Stimulated activated CD8-positive, alpha-beta memory T cell treated with anti-CD3 and anti-CD28 coated beads, Interleukin-4, amount 100 ng/mL, for 4 hours (primary cell): ENCODE measurements at places on chromosomes 6 and 20.

GRCh38 chr20:62975251-62975760, 22.8 kb downstream of the SLC17A9 start:
- DNase-seq = no peak

DNA sequence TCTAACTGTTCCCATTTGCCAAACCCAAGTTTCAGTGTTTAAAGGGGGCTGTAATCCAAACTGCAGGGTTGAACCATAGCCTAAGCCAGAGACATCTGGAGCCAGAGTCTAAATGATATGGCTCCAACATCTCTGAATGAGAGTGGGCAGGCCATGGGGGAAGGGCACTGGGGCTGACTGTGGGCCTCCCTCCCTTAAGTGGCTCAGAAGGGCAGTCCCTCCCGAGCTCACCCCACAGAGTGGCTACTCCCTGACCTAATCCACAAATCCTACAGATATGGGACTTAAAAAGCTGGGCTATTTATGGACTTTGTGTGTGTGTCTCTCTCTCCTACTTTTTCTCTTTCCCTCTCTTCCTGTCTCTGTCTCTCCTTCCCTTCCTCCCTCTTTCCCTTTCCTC, 35.8 kb upstream of the AAR2 start:
- no peak for DNase-seq

GRCh38 chr20:33263784-33264183, 19.2 kb upstream of the BPIFB1 start:
- no peak for DNase-seq

GRCh38 chr20:10012464-10012863, 22.3 kb upstream of the ANKEF1 start:
- DNase-seq = no peak

DNA sequence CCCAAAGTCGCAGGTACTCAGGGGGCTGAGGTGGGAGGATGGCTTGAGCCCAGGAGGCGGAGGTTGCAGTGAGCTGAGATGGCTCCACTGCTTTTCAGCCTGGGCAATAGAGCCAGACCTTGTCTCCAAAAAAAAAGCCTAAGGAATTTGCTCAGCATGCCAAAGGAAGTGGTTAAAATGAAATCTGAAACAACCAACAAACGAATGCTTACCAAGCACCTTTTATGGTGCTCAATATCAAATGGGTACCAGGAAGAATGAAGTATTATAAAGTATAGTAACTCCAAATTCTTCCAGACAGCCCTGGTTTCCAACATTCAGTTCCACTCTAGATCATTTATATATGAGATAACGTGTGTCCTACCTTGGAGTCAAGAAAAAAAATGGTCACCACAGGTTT, 14.0 kb downstream of the GMDS start:
- no peak for DNase-seq

- no peak for DNase-seq
Observed at GRCh38 chr6:17602888-17603287, 2.8 kb downstream of the FAM8A1 start.

GRCh38 chr20:39269493-39270217, 307.5 kb downstream of the DHX35 start:
- DNase-seq = no peak

GRCh38 chr6:160132776-160133338, 11.2 kb downstream of the SLC22A1 start:
- DNase-seq = no peak

DNA sequence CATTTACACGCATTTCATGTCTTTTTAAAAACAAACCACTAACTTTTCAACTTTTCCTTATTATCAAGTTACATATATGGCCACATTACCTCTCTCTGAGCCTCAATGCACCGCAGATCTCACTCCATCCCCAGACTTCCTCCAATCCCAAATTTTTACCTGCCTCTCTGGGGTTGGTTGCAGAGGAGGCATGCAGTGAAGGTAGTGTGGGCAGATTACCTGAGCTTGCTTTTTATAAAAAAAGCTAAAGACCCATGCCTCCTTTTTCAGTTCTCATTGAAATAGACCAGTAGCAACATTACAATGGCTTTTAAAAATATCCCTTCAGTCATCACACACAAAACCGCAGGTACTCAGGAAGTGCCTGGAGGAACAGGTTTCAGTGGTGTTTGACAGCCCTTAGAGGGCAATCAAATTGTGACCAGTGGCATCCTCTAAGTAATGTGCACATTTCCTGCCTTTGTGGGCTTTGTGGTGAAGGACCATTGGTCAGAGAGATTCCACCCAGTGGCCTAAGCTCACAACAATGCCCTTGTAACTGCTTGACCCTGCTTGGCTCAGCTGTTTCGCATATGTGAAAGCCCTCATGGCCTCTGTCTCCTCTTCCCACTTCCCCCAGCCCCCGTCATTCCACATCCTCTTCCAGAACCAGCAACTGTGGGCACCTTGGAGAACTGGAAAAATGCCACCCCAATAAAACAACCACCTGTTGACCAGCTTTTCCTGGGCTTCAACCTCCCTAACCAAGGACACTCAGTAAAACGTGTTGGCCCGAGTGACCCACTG, 30.2 kb upstream of the IL17A start:
- DNase-seq = no peak

DNA sequence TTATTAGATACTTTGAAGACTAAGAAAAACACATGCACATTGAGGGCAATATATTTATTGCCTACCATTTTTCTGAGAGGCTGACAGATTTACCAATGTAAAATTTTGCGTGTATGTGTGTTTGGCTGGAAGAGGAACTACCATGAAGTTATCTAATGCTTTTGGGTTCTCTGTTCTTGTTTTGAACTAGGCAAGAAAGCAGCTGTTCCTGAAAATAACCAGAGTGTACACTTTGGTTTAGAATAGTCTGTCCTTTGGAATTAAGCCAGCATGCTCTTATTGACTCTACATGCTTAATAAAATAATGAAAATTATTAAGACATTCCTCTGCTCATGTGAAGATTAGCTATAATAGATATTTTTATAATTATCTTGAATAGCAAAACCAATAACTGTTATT, 129.2 kb downstream of the MYB start:
- no peak for DNase-seq

GRCh38 chr6:24906314-24906713, 29.4 kb downstream of the RIPOR2 start:
- no peak for DNase-seq

DNA sequence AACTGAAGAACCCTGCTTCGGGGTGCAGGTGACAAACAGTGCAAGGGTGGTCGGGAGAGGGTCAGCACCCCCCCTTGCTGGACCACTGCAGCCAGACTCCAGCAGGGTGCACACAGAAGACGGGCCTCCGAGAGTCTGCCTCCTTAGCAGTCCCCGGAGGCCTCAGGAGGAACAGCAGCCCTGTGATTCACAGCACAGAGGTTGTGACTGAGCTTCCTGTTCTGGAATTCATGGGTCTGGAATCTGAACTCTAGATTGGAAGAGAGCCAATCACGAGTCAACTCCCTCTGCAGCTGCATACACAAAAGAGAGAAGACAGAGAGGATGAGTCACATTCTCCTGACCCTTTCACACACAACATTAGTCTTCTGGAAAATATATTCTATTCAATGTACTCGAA, 249.0 kb upstream of the OPRM1 start:
- no peak for DNase-seq

DNA sequence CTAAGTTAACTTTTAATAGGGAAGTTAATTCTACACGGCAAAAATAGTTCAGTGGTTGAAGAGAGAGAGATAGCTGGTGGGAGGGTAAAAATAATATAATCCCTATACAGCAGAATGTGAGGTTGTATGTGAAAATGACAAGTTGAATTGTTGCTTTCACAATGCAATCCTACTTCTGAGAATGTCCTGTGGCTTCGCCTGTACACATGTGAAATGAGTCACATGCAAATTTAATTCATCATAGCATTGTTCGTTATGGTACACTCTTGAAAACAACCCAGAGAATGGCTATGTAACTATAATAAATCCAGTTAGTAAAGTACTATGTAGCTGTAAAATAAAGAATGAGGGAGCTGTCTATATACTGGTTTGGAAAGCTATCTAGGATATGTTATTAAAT, 46.0 kb upstream of the HINT3 start:
- no peak for DNase-seq

- no peak for DNase-seq
Observed at GRCh38 chr6:105402090-105402938, 568 bp downstream of the PREP start.

DNA sequence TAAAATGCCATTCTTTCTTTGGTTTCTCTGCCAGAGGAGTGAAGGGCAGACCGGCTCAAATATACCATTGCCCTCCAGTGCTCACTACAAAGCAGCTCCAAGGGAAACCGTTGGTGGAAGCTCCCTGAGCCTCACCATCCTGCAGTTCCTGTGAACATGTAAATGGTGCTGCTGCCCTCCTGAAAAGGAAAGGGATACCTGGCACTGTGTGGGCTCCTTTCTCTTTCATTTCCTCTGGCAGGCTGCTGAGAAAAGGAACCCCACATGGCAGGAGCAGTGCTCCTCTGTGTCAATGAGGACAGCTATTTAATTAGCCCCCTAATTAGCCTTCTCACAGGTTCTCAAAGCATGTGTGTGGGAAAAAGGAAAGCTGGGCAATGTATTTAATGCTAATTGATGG, 142.5 kb downstream of the KLHL32 start:
- DNase-seq = no peak

GRCh38 chr6:67897998-67898607, 737.0 kb upstream of the ADGRB3 start:
- no peak for DNase-seq

GRCh38 chr6:157498817-157499216, 117.8 kb downstream of the ZDHHC14 start:
- no peak for DNase-seq

- DNase-seq = no peak
Observed at GRCh38 chr20:59455402-59456341, 148.7 kb upstream of the PHACTR3 start.

DNA sequence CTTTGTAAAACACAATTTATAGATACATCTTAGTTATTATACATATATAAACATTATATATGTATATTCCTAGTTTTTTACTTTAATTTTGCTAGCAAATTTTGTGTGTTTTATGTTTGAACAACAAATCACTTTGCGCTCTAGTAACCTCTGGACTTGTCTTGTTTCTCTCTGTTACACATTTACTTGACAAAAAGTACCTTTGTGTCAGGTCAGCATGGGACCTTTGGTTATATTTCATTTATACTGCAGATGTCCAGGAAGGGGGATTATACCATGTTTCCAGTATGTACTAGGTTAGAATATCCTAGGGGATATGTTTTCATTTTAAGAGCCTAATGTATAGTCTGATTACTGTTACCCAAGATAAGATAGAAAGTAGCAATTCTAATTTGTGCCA, 28.5 kb upstream of the ELOVL5 start:
- DNase-seq = no peak

- no peak for DNase-seq
Observed at GRCh38 chr20:51496964-51497363, 45.6 kb downstream of the NFATC2 start.

DNA sequence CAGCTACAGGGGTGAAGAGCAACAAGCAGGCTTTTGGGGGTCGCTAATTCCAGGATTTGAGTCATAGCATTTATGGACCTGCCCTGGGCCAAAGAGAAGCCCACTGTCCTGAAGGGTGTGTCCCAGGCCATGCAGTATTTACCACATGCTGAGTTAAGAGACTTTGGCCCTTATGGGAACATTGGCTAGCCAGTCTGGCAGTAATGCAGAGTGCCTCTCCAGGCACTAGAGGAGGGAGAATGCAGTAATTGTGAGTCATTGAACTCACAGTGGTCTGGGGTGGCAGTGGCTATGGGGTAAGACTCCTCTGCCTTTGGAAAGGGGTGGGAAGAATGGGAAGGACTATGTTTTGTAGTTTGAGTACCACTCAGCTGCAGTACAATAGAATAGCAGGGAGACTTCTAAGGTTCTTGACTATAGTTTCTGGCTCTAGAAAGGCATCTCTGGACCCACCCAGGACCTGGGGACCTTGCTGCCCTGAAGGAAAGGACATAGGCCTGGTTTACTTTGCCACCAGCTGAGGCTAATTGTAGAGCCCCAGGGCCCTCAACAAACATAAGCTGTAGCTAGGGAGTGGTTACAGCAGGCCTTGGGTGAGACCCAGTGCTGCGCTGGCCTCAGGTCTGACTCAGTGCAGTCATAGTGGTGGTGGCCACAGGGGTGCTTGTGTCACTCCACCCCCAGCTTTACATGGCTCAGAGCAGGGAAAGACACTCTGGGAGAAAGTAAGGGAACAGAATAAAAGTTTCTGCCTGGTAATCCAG, 520.9 kb downstream of the HTR1B start:
- DNase-seq = no peak

DNA sequence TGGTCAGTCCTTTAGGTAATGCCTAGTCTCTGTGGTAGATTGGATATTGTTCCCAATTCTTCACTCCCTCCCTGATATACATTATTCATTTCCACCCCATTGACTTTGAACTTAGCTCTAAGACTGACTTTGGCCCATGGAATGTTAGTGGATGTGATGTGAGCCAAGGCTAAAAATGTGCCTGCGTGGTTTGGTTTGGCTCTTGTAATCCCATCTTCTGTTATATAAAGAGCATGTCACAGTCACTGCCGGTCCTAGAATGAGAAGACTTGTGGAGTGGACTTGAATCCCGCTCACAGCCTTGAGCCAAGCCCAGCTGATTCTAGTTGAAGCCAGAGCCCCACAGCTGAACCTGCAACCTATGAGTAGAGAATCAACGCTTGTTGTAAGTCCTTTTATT, 23.6 kb upstream of the DNAAF9 start:
- DNase-seq = no peak

DNA sequence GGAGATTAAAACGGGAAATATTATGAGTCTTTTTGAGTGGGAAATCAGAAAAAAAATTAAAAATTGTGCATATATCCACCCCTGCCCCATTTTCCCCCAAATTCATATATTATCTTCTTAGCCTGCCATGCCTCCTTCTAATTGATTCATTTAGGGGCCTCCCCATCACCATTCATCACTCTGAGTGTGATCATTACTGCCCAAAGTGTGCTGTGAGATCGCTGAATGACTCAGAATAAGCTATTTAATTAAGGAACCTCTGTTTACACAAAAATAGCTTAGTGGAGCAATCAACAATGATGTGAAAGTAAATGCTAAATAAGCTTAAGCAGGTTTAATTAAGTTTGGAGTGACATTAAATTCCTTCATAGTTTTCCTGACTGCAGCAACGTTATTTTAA, 645.5 kb downstream of the GRIK2 start:
- DNase-seq = no peak

DNA sequence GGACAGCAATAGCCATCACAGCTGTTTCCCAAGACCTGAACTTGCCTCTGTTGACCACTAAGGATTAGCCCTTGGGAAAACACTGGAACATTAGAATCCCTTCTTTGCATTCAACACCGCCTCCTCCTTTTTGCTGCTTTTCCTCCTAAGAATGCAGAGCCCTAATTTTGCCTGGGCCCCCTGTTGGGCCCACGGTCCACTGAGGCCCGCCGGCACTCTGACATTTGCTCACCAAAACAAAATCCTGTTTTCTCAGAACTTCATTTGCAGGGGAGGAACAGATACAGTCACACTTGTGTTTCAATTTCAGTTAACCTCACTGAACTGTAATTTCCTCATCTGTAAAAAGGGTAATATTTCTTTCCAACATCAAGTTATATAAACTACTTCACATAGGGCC, 116.0 kb upstream of the JARID2 start:
- DNase-seq = no peak

DNA sequence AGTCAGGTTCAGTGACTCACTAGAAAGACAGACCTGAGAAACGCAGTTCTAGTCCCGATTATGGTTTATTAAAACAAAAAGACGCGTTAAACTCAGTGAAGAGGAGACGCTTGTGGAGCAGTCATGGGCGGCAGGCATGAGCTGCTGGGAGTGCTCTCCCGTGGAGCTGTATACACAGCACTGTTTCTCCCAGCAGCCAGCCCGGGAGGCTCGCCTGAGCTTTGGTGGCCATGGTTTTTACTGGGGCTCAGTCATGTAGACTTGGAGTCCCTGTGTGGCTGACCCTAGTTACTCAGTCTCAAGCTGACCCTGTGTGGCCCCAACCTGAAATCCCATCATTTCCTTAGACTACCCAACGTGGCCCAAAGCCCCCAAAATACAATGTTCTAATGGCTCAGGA, 41.2 kb upstream of the BHLHE23 start:
- DNase-seq = no peak
